ENCODE measurements at places on chromosomes 7 and 10. TPM values are rescaled to one million over a fixed set of nuclear protein-coding genes. Genes with fewer than 3 reads are reported as not detected.
A peak's percentile ranks its signal among the peaks of the same experiment; 100 is the strongest.

DNA sequence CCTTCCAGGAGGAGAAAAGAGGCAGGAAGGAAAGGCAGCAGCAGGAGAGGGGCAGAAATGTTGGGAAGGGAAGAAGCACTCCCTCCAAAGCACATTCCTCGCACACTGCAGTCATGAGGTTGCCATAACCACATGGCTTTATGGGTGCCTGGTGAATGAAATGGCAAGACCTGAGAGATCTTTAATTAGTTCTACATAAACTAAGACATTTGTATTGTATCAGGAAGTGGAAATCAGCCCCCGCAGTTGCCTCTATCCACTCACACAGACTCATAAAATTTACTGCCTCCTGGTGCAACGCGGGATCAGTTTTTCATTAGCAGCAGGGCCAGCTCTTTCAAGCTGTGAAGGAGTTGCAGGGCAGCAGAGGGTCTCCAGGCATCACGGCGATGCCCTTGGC is 106.4 kb downstream of the COL13A1 start:
- H3K27ac ChIP-seq, result no peak overlapping the region
- DNase-seq, result no peak
- no peaks in the 10 kb centered on the region for H3K27me3 ChIP-seq
- no peaks in the 10 kb centered on the region for H3K4me1 ChIP-seq

- no peak for DNase-seq
- H3K27ac ChIP-seq, result no peak overlapping the region
- no peaks in the 10 kb centered on the region for H3K36me3 ChIP-seq
- H3K4me3 ChIP-seq, result no peak overlapping the region
These were observed 11.1 kb downstream of the HOXA4 start for GRCh38 chr7:27119412-27119911.

OR13A1 gene
- not detected for total RNA-seq

- H3K4me1 ChIP-seq, result no peaks in the 10 kb centered on the region
- H3K27ac ChIP-seq, result no peak overlapping the region
- no peak overlapping the region for H3K4me3 ChIP-seq
- no peak for DNase-seq
- no peaks in the 10 kb centered on the region for H3K36me3 ChIP-seq
- no peaks in the 10 kb centered on the region for H3K27me3 ChIP-seq
These were observed 119.1 kb downstream of the TFEC start for GRCh38 chr7:115911465-115911864.

CLEC2L gene
- total RNA-seq, result not detected

GRCh38 chr10:63497321-63497720 is 23.9 kb upstream of the REEP3 start:
- H3K4me3 ChIP-seq, result no peak overlapping the region
- no peak for DNase-seq
- H3K36me3 ChIP-seq, result no peaks in the 10 kb centered on the region
- no peaks in the 10 kb centered on the region for H3K27me3 ChIP-seq
- no peak overlapping the region for H3K27ac ChIP-seq

DNA sequence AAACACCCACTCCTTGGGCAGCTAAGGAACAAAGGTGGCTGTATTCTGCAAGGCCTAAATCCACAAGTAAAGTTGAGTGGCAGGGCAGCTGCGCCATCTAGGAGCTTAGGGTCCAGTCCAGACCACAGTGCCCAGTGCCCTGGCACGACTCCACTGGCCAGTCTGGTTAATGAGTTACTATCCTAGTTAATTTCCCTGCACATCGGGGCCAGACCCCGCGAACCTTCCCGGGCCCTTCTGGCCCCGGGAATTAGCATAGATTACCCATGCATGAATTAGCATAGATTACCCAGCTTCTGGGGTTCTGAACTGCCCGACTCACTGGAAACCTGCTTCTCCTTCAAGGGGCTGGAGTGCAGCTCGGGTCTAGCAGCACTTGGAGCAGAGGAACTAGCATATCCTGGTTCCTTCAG is 3.2 kb upstream of the EMX2 start:
- no peak overlapping the region for H3K27ac ChIP-seq
- H3K36me3 ChIP-seq, result no peaks in the 10 kb centered on the region
- H3K27me3 ChIP-seq, result peaks cover 36% of the 10 kb centered on the region
- no peak overlapping the region for H3K4me3 ChIP-seq

GRCh38 chr10:100828738-100829096 is 83.3 kb downstream of the PAX2 start:
- no peaks in the 10 kb centered on the region for H3K4me1 ChIP-seq
- no peak for DNase-seq
- H3K27ac ChIP-seq, result no peak overlapping the region
- peaks cover 41% of the 10 kb centered on the region for H3K27me3 ChIP-seq
- H3K36me3 ChIP-seq, result no peaks in the 10 kb centered on the region

DNA sequence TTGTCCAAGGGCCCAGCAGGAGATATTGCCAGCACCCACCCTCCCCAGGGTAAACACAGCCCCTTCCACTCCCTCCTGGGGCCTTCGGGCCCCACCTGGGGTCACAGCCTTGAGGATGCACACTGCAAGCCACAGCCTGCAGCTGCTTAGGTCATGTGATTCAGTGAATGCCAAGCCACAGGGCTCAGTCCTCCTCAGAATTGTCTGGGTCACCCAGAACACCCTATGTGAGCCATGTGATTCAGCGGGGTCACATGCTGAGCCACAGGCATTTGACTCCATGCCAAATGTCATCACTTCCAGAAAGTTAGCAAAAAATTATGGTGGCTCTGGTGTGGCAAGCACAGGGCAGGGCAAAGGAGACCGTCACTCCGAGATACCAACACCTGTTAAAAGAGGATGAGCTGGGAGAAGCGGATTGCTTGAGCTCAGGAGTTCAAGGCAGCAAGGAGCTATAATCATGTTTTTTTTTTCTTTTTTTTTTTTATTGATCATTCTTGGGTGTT is 17.2 kb upstream of the PSAP start:
- peaks cover 10% of the 10 kb centered on the region for H3K4me1 ChIP-seq
- DNase-seq, result peak; percentile 73
- H3K27me3 ChIP-seq, result no peaks in the 10 kb centered on the region
- no peak overlapping the region for H3K4me3 ChIP-seq
- no peak overlapping the region for H3K27ac ChIP-seq

GNB2 gene
- 169 TPM for total RNA-seq

CELF2 gene
- total RNA-seq, result 63.2 TPM

GRCh38 chr7:25091176-25091575 is 33.9 kb downstream of the CYCS start:
- no peaks in the 10 kb centered on the region for H3K36me3 ChIP-seq
- no peak overlapping the region for H3K4me3 ChIP-seq
- no peak overlapping the region for H3K27ac ChIP-seq
- DNase-seq, result no peak

PLEKHS1 gene
- not detected for total RNA-seq

DNA sequence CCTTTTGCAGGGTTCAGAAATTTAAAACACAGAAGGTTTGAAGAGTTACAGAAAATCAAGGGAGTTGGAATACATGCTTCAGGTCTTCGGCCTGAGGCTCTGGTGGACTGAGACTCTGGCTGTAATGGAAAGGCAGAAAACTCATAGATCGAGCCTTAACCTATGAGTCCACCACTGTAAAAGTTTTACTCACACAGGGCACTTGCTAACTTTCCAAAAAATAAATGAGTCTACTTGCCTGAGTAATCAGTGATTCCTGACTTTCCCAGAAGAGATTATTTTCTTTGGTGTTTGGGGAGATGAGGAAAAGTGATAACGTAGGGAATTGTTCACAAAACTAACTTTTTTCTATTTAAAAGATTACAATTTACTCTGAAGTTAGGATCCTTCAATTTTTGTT is 108.0 kb downstream of the MBL2 start:
- DNase-seq, result no peak
- H3K27ac ChIP-seq, result no peak overlapping the region
- no peaks in the 10 kb centered on the region for H3K27me3 ChIP-seq

DNA sequence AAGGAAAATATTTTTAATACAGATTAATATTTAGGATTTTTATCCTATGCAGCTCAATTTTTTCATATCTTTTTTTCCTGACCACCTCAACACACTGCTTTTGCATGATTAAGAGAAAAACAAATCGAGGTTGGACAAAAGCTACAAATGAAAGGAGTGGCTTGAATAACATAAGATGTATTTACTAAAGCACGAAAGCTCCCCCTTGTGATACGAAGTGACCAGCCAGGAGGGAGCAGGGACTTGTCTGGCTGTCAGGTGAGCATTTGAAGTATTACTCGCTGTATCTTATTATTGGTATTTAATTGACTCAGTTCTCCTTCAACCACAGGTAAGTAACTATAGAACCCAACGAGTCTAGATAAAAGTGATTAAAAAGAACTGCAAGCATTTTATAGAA is 265.2 kb upstream of the PHF14 start:
- no peak overlapping the region for H3K4me3 ChIP-seq
- H3K27ac ChIP-seq, result no peak overlapping the region
- no peaks in the 10 kb centered on the region for H3K36me3 ChIP-seq
- no peaks in the 10 kb centered on the region for H3K4me1 ChIP-seq
- DNase-seq, result no peak
- H3K27me3 ChIP-seq, result no peaks in the 10 kb centered on the region

DNA sequence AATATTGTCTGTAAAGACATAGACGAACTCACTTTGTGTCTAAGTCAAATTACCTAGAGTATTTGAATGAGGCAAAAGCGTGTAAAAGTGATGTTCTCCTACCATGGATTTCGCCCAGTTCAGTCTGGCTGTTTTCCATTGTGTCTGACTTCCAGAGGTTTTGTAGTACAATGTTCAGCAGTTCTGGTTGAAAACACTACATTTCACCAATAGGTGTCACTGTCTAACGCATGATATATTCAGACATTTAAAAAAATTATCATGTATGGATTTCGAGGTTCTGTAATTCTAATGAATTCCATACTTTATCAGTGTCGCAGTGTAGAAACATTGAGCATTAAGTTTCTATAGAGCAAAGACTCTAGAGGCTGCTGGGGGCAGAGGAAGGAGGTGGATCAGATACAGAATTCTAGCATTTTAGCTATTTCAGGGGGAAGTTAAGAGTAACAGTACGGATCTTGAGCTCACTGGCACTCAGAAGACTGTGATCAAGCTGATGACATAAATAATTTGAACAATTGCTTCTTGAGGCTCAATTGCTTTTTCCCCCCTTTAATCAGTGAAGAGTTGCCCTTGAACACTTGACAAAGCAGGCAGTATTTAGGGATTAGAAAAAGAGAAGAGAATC is 196.9 kb upstream of the RHOBTB1 start:
- no peak for DNase-seq
- no peaks in the 10 kb centered on the region for H3K4me1 ChIP-seq
- H3K36me3 ChIP-seq, result no peaks in the 10 kb centered on the region
- no peak overlapping the region for H3K4me3 ChIP-seq

DNA sequence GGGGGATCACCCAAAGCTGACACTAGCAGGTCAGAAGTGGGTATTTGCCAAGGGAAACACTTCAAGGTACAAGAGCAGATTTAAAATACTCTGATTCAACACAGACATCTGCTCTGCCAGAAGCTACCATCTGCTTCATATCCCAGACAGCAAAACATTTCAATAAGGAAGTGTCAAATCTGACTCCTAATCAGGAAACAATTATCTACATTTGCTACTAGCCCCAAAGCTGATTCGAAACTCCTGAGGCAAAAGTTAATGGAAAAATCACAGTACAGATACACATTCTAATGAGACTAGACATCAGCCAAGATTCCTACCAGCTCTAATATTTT is 48.9 kb downstream of the PARD3 start:
- H3K27ac ChIP-seq, result no peak overlapping the region
- DNase-seq, result no peak
- H3K27me3 ChIP-seq, result no peaks in the 10 kb centered on the region

DNA sequence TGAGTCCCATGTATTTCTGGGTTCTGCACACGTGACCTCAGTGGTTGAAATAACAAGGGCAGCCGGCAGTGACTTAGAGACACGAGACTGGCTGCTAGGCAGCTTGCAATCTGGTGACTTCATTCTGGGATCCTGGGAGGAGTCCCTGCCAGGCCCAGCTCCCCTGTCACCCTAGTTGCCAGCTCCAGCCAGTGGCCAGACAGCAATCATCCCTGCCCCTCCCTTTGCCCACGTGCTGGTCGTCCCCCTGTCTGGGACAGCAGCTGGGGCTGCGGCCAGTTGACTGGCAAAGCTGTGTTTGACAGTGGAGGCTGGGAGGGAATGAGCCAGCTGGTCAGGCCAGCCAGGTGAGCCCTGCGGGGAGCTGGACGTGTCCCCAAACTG is 30.0 kb downstream of the ADGRA1 start:
- no peaks in the 10 kb centered on the region for H3K36me3 ChIP-seq
- no peak overlapping the region for H3K27ac ChIP-seq
- H3K4me3 ChIP-seq, result no peak overlapping the region
- no peak for DNase-seq

MGAM2 gene
- 0.04 TPM for total RNA-seq

DNA sequence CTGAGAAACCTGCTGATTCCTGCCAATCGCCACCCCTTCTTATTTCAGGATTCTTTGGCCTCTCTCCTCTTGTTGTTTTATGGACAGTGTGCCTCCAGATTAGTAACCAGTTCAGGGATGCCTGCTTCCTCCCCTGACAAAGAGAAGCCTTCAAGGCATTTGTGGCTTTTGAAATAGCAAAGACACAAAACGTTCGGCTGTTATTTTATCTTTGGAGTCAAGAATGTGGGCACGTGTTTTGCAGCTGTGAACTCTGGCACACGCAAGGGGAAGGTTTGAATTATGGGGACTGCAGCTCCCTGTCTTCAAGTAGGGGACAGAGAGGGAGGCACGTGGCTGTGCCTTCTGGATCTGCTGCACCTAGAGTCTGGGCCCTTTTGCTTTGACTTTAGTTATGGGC is 157.9 kb upstream of the GRB10 start:
- no peaks in the 10 kb centered on the region for H3K36me3 ChIP-seq
- no peaks in the 10 kb centered on the region for H3K27me3 ChIP-seq
- no peak overlapping the region for H3K27ac ChIP-seq
- DNase-seq, result no peak
- no peaks in the 10 kb centered on the region for H3K4me1 ChIP-seq

- no peaks in the 10 kb centered on the region for H3K4me1 ChIP-seq
- no peak overlapping the region for H3K4me3 ChIP-seq
- no peaks in the 10 kb centered on the region for H3K36me3 ChIP-seq
- no peak overlapping the region for H3K27ac ChIP-seq
- no peak for DNase-seq
- no peaks in the 10 kb centered on the region for H3K27me3 ChIP-seq
These were observed 36.9 kb downstream of the CREB3L2 start for GRCh38 chr7:137964824-137965545.

DNA sequence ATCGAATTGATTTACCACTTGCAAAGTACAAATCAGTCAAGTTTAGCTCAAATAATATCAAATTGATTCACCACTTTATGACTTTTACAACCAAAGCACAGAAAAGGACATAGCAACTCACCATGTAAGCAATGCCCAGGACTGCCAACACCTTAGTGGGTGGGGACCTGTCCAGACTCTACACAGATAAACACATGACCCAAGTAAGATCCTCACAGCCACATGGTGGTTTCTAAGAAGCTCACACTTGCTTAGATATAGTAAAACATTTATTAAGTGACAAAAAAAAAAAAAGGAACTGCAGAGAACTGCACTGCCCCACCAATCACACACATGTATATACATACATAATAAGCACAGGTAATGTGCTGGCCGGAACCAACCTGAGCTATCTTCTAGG is 116.2 kb downstream of the SLC25A13 start:
- H3K27ac ChIP-seq, result no peak overlapping the region
- no peaks in the 10 kb centered on the region for H3K27me3 ChIP-seq
- DNase-seq, result no peak
- H3K4me1 ChIP-seq, result no peaks in the 10 kb centered on the region
- H3K36me3 ChIP-seq, result peaks cover 14% of the 10 kb centered on the region
- no peak overlapping the region for H3K4me3 ChIP-seq

- H3K4me1 ChIP-seq, result peaks cover 24% of the 10 kb centered on the region
- no peak overlapping the region for H3K4me3 ChIP-seq
- no peaks in the 10 kb centered on the region for H3K27me3 ChIP-seq
- H3K36me3 ChIP-seq, result peaks cover 33% of the 10 kb centered on the region
- H3K27ac ChIP-seq, result no peak overlapping the region
These were observed 19.8 kb downstream of the KBTBD2 start for GRCh38 chr7:32871624-32872371.

GRID1 gene
- 0.67 TPM for total RNA-seq
